ENCODE measurements at places on chromosomes 16 and 17.
A peak's percentile ranks its signal among the peaks of the same experiment; 100 is the strongest.

GRCh38 chr17:7848739-7849129, 6.1 kb upstream of the TMEM88 start:
- DNase-seq, result no peak

DNA sequence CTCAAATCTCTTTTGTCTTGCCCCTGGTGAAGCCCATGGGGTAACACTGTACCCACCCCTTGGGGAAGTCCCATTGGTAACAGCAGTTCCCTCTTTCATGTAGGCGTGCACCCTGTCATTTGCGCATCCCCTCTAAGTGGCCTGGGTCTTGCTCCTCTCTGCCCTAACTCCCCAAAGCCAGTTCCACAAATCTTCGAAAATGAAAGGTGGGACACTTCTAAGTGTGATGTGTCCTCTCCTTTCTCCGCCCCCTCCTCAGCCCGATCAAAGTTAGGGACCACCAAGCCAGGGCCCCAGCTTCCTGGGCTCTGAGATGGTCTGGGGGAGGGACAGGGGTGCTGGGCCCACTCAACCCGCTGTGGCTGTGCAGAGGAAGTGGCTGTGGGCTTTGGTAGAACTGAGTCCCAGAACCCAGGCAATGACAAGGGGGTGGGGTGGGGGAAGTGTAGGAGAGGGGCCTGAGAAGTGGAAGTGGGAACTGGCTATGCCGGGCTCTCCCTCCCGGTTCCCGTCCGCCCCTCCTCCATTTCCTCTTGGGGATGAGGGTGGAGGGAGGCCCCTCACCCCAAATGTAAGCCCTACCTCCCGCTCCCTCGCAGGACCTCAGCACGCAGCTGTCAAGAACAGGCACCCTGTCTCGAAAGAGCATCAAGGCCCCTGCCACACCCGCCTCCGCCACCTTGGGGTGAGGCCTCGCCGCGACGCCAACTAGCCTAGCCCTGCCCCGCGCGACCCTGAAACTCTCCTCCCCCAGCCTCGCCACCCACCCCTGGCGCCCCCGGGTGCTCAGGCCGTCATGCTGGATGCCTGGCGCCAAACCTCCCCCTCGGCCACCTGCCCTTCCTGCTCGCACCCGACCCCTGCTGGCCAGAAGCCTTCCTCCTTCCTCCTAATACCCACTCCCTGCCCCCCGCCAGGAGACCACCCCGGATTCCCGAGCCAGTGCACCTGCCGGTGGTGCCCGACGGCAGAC, 8.7 kb downstream of the ABI3 start:
- DNase-seq, result no peak

- no peak for DNase-seq
These were observed 16.0 kb downstream of the CAPN15 start for GRCh38 chr16:543301-544164.

DNA sequence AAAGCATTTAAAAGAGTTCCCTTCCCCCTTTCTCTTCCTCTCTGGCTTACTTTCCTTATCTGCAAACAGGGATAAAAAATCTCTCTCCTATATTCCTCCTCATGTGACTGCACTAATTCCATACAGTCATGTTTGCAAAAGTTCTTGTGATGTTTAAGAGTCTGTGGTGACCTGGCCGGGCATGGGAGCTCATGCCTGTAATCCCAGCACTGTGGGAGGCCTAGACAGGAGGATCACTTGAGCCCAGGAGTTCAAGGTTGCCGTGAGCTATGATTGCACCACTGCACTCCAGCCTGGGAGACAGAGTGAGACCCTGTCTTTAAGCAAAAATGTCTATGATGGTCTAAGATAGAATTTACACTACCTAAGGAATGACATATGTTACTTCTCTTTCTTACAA, 19.6 kb downstream of the NOG start:
- no peak for DNase-seq

DNA sequence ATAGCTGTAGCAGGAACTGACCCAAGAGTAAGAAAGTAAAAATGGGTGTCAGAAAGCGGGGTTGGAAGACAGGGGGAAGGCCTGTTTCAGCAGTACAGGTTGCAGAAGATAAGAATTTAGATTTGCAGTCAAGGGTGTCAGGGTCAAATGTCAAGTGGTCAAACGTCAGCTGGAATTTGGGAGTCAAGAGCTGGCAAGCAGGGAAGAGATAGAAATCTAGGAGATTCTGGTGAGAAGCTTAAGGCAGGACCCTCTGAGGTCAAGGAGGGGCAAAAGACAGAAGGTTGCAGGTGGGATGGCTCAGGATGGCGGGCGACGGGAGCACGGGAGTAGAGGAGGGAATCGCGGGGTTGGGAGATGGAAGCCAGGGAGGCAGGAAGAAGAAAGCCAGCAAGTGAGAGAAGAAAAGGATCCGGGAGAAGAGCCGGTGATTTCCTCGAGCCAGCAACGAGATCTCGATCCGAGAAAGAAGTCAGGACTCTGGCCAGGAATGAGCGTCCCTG, 335 bp downstream of the SLC25A35 start:
- DNase-seq, result no peak

GRCh38 chr17:82003411-82004381, 19.0 kb downstream of the CENPX start:
- peak; percentile 93 for DNase-seq

- DNase-seq, result no peak
These were observed 35.6 kb downstream of the CLEC3A start for GRCh38 chr16:78057803-78058564.

DNA sequence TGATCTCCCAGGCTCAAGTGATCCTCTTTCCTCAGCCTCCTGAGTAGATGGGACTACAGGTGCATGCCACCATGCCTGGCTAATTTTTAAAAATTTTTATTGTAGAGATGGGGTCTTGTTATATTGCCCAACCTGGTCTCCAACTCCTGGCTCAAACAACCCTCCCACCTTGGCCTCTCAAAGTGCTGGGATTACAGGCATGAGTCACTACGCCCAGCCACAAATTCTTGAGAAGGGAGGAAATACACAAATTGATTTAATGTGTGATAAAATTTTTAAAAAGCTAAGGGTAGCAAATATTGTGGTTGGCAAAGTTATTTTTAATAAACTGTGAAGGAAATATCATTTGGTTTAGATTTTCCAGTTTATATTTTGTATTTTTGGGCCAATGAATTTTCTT, 9.6 kb downstream of the ITGAD start:
- DNase-seq, result no peak

- DNase-seq, result peak; percentile 34
These were observed 825 bp downstream of the METTL9 start for GRCh38 chr16:21600031-21600773.

GRCh38 chr17:34981538-34982241, 1.4 kb downstream of the LIG3 start:
- DNase-seq, result peak; percentile 38

DNA sequence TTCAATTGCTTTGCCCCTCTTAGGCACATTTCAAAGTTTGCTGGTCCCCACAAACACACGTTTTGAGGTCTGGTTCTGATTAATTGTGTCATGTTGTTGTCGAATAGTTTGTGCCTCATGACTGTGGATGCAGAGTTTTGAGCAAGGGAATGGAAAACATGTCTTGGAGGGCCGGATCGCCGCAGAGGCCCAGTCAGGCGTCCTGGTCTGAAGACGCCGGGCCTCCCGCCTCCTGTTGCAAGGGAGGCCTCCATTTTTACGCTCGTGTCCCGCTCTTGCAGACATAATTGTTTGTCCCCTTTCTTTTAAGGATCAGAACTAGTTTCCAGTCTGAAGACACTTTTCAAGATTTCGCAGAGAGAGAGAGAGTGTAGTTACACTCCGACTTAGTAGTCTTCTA, 3.2 kb downstream of the NTN1 start:
- no peak for DNase-seq

DNA sequence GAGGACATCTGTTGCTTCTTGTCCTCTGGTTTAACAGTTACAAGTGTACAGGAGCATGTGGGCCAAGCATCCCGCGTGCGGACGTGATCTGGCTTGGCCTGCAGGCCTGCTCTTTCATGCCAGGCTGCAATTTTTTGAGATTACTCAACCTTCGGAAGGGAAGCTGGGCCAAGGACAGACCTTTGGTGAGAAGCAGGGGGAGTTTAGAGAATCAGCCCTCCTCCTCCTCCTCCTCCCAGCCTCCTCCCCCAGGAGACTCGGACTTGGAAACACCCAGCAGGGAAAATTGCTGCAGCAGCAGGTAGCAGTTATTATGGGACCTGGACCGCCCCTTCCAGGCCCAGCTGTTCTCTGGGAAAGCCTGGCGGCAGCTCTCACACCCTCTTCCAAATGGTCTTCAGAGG, 5.1 kb upstream of the KLHL36 start:
- peak; percentile 84 for DNase-seq

GRCh38 chr16:53446090-53446489, 11.8 kb downstream of the RBL2 start:
- no peak for DNase-seq

- DNase-seq, result no peak
These were observed 11.4 kb downstream of the SLC13A5 start for GRCh38 chr17:6701719-6702118.

- peak; percentile 87 for DNase-seq
These were observed 206.8 kb downstream of the PRKCA start for GRCh38 chr17:66508896-66509844.

DNA sequence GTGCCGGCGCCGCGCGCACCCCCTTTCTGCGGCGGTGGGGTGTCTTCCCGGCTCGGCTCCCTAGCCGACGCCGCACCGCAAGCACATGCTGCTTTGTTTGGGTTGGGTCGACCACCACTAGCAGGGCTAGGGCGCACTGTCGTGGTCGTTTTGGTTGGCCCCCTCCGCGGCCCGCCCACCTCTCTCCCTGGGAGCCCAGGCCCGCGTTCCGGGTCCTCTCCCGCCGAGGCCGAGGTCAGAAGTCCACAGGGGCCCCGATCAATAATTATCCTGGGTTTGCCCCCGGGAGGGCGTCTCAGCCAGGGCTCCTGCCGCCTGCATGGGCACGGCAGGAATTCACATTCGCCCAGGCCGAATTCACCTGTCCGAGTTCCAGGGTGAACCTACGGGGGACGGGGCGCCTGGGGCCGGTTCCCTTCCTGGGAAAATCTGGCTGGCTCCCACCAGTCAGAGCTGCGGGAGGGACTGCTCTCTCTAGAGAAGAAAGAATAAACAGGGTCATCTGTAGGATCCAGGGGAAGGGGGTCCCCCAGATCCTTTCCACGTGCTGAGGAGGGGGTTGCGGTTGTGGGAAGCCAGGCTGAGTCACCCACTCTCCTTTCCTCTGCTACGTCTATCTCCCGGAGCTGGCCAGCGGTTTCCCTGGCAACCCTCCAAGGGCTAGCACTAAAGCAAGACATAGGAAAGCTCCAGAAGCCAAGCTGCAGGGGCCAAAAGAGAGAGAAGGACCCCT, 584 bp upstream of the STAT5B start:
- DNase-seq, result peak; percentile 77

GRCh38 chr17:66904760-66905624, 59.5 kb upstream of the CACNG4 start:
- peak; percentile 66 for DNase-seq

- no peak for DNase-seq
These were observed 79.8 kb upstream of the GPR139 start for GRCh38 chr16:20153444-20153843.

DNA sequence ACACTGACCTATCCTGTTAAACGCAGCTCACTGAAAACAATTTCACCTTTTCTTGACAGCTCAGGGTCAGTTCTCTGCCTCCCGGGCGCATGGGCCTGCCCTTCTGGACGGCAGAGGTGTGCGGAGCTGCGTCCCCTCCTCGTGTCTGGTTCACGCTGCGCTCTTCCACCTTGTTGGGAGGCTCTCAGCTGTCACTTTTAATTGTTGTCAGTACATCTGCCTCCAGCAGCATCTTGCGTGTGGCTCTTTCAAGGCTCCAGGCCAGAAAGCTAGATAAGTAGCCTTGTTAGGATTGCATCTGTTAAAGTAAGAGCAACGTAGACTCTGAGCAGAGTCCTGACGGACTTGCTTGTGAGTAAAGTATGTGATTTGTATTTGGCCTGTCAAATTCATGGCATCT, 59.4 kb downstream of the MGAT5B start:
- no peak for DNase-seq

GRCh38 chr17:34045990-34046389, 209.1 kb upstream of the CCL2 start:
- DNase-seq, result no peak

- DNase-seq, result no peak
These were observed 495 bp downstream of the TXNDC17 start for GRCh38 chr17:6641247-6641863.

DNA sequence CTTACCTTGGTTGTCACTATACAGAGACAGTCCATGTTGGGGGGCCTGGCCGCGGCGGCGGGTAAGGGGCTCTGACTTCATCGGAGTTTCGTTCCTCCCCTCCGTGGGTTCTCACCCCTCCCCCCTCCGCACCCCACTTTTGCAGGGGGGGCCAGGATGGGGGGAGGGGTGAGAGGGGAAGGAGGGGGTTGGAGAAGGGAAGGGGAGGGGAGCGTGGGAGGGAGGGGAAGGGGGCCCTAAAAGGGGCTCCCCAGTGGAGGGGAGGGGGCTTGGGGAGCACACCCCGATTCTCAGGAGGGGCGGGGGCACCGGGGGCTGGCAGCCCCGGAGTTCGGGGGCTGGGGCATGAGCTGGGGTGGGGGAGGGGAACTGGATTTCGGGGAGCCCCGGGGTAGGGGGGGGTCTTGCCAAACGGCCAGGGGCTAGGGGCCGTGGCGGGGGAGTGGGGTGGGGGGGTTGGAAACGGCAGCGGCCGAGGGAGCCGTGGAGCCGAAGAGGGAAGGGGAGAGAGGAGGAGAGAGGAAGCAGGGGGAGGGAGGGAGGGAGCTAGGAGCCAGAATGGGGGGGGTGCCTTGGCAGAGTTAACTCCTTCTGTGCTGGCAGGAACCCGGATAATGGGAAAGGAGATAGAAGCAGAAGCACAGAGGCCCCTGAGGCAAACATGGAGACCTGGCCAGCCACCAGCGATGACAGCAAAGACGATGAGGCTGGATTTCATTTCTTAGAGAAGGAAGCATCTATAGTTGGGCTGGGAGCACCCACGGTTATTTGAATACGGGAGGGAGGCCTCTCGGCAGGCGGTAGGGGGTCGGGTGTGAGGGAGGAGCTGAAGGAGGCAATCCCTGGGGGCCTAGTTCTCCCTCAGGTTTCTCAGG, 2.3 kb downstream of the DLG4 start:
- DNase-seq, result peak; percentile 59

GRCh38 chr16:13298666-13299065, 397.3 kb downstream of the SHISA9 start:
- DNase-seq, result no peak

- no peak for DNase-seq
These were observed 9.2 kb downstream of the TBKBP1 start for GRCh38 chr17:47703191-47703591.

- DNase-seq, result no peak
These were observed 91.2 kb downstream of the STXBP4 start for GRCh38 chr17:55059724-55060123.

DNA sequence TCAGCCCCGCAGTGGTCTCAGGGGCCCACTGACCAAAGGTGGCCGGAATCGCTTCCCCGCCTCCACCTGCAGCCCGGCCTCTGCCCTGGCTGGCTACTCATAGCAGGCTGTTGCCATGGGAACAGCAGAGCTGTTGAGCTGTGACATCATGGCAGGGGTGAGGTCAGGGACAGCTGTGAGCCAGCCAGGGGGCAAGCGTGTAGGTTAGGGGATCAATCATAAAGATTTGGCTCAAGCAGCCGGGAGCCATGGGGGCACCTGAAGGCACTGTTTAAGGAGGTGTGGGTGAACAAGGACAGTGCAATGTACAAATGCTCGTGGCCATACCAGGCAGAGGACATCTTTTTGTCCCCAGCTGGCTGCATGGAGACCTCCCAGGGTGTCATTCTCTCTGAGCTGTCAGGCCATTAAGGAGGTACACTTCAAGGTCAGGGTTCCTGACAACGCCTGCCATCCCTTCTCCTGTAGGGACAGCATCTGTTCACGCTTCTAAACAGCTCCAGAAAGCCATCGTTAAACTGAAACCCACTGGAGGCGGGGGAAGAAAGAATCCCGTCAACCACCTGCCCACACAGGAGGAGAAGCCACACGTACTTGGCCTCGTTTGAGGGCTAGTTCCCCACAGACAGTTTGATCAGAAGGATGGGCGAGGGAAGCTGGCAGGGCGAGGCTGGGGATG, at the start of gene CEP295NL:
Gene CEP295NL, minus strand, starts transcription at position 101 of the 679 bp plus-strand sequence. CDS start 1,373 bp downstream, outside the sequence.
- DNase-seq, result no peak

Data from astrocyte (in vitro differentiated cells and primary cell).